ENCODE measurements at places on chromosomes 5 and 9.

DNA sequence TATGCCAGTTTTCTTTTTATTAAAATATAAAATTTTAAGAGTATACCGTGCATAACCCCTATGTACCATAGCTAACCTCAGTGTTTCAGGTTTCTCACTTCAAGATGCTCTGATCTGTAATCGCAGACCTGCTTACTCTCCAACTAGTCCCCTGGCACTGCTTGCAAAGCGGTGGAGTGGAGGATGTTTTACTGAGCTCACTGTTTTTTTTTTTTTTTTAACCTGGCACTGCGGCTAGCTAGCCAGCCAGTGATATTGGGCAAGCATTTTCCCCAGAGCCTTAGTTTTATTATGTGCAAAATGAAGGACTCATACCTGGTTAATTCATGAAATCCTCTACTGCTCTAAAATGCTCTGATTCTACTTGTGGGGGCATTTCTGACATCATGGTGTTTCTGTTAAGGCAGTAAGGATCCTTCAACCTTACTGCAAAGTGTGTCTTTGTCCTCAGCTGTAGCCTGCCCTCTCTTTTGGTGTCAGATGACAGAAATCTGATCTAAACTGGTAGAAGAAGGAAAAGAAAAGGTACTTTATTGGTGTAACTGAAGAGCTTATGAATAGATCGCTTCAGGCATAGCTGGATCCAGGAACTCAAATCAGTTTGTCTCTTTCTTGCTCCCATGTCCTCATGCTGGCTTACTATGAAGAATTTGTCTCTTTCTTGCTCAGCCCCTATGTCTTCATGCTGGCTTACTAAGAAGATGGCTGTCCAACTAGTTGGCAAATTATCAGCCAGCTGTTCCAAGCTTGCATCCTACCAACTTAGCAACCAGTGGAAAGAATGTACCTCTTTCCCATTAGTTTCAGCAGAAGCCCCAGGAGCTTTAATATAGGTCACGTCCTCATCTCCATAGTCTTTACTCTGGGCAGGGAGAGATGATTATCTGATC lies 59.8 kb downstream of the DOCK2 start:
- no peak for DNase-seq

GRCh38 chr9:137136261-137136880 lies 2.6 kb upstream of the GRIN1 start:
- DNase-seq, result no peak

GRCh38 chr5:16477541-16477940 lies 11.9 kb upstream of the ZNF622 start:
- no peak for DNase-seq

DNA sequence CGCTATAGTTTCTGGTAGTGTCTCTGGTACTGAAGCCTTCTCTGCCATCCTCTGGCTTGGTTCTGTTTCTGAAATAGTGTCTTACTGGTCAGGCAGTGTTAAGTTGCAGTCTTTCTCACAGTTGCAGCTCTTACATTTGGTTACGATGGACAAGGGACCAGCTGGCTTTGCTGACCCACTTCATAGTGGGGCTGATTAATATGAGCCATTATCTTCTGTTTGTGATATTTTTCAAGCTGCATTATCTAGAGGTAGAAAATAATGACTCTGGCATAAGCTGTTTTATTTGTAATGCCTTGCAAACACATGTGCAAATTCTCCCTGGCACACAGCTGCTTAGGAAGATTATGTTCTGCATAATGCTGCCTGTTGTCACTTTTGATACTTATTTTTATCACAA lies 199.1 kb downstream of the KDM4C start:
- DNase-seq, result no peak

GRCh38 chr5:87015901-87016300 lies 251.8 kb upstream of the RASA1 start:
- no peak for DNase-seq

DNA sequence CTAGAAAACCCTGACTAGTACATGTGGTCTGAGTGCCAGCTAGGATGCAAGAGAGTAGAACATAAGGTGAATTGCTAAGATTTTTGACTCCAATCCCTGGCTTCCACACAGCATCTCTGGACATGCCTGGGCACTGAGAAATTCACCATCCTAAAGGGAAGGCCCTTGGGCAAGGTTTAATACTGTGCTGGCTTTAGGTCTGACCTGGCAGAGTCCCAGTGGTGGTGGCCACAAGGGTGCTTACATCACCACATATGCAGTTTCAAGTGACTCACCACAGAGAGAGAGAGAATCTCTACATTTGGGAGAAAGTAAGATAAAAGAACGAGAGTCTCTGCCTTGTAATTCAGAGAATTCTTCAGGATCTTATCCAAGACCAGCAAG lies 661.6 kb upstream of the C9orf72 start:
- no peak for DNase-seq

GRCh38 chr5:15794052-15794985 lies 294.3 kb downstream of the FBXL7 start:
- no peak for DNase-seq

GRCh38 chr9:37693260-37693659 lies 42.5 kb downstream of the FRMPD1 start:
- DNase-seq, result no peak

- DNase-seq, result no peak
Measured at GRCh38 chr5:160213537-160213936, 15.8 kb upstream of the FABP6 start.

GRCh38 chr5:1094670-1095190 lies 17.1 kb downstream of the SLC12A7 start:
- DNase-seq, result no peak

DNA sequence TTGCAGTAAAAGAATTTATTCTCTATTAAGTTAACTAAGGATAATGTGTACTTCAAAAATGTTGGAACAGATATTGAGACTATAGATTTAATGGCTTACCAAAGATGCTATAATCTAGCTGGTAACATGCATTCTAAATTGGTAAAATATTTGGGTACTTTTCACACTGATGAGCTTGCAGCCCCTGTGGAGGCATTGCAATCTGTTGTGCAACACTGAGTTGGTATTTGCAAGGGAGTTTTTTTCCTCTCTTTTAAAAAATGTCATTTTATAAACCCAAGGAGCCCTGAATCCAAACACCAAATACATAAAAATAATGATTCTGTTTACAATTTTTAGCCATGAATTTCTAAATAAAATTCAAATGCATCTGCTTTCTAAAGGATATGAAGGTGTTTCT lies 944.8 kb downstream of the DTWD2 start:
- DNase-seq, result no peak

DNA sequence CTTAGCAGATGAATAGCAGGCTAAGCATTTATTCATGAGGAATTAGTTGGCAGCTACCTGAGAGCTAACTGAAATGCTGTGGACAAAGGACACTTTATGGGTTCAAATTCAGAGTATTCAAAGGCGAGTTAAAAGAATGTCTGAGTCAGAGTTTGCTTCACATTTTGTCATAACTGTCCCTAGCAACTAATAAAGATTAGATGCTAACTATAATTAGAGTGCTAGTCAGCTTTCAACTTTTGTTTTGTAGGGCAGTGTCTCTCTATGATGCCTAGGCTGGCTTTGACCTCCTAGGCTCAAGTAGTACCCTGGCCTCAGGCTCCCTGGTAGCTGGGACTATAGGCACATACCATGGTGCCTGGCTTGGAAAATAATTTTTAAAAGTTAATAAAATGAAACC lies 4.6 kb downstream of the SMC5 start:
- no peak for DNase-seq

DNA sequence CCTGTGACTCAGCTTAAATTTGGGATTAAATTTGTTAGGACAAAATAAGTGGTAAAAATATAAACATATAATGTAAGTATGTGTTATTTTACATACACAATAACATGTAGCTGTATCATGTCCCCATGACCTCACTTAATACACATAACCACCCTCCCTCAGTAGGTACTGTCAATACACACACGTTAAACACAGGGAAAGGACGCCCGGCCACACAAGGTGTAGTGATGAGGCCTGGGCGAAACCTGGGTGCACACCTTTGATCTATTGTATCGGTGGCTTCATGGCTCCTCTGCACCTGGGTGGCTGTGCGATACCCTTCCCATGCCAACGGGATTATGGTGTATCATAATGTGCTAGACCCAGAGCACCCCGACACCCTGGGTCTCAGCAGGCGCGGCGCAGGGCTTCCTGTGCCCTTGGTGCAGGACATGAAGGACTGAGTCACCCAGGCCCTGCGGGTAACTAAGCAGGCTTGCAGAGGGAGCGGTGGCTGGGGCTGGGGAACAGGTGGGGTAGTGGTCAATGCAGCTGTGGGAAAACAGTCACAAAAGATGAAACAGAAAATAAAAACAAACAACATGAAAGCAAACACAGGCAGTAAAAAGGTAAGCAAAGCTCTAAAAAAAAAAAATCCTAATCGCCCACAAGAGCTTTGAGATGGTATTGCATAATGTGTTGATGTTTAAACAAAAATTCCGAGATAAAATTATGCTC lies 127.5 kb upstream of the RETREG1 start:
- DNase-seq, result no peak

DNA sequence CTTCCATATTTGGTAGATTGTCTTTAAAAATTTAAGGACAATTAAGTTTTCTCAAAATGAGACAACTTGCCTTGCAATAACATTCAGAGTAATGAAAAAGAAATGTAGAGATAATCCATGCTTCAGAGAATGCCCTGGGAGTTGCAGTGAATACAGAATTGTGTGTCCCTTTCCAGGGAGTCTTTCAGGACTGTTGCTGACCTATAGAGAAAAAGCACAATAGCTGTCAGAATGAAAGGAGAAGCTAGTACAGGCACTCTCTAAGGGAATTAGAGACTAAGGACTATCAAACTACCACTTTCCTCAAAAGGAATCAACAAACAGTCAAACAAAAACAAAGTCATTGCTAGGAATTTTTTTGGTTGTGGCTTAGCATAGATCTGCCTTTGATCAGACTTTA lies 93.0 kb downstream of the CCDC192 start:
- no peak for DNase-seq

DNA sequence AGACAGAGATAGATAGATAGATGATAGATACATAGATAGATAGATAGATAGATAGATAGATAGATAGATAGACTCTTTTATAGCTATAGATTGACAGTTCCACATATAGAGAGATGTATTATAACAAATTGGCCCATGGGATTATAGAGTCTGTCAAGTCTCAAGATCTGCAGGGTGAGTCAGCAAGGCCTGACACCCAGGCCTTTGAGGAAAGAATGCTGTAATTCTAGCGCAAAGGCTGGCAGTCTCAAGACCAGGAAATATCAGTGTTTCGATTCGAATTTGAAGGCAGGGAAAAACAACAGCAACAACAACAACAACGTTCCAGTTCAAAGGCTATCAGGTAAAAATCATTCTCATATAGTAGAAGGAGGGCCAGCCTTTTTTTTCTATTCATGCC lies 339.2 kb upstream of the CDH9 start:
- DNase-seq, result no peak

- DNase-seq, result no peak
Measured at GRCh38 chr5:131747180-131748105, 49.4 kb downstream of the FNIP1 start.

GRCh38 chr5:5933651-5934050 lies 444.7 kb downstream of the MED10 start:
- no peak for DNase-seq

GRCh38 chr5:6491919-6492290 lies 43.2 kb downstream of the UBE2QL1 start:
- DNase-seq, result no peak

DNA sequence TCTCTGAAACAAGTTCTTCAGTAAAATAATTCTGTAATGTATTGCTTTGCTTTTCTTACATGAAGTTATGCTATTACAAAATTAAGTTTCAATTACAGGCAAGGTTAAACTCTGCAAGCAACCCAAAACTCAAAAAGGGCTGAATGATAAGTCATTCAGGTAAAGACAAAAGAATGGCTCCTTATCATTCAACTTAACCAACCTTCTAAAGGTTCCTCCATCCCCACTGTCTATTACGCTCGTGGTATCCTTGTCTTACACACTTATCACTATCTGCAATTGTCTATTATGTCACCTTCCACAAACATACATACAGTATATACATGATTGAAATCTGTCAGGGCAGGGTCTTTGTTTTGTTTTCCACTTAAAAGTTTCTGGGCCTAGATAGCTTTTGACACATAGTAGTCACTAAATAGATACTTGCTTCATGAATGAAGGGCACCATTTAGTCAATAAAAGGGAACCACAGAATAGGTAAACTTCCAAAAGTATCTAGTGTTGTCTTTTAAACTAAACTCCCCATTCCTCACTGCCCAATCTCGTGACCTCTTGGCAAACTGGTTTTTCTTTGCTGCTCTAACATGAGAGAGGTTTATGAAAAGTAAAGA lies 6.9 kb downstream of the RPL37 start:
- DNase-seq, result no peak

DNA sequence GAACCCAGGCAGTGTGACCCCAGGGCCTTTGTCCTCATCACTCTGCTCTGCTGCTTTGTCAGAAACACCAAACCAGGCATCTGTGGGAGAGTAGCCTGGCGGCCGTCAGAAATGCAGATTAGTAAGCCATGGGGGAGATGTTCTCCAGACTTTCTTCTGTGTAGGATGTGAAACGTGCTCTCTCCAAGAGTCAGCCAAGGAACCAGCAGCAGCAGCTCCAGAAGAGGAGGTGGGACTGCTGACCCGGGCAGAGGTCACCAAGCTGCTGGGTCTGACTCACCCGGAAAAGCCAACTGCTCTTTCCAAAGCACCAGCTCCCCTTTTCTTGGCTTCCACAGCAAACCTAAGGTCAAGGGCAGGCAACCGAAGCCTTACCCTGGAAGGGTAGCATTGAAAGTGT lies 14.4 kb upstream of the ABLIM3 start:
- DNase-seq, result no peak

GRCh38 chr5:62197697-62198096 lies 108.3 kb upstream of the KIF2A start:
- no peak for DNase-seq

GRCh38 chr5:115855959-115856358 lies 14.2 kb downstream of the AP3S1 start:
- no peak for DNase-seq

GRCh38 chr9:3733039-3733408 lies 207.2 kb upstream of the RFX3 start:
- DNase-seq, result no peak

GRCh38 chr5:115785381-115786065 lies 30.9 kb downstream of the CDO1 start:
- DNase-seq, result no peak

DNA sequence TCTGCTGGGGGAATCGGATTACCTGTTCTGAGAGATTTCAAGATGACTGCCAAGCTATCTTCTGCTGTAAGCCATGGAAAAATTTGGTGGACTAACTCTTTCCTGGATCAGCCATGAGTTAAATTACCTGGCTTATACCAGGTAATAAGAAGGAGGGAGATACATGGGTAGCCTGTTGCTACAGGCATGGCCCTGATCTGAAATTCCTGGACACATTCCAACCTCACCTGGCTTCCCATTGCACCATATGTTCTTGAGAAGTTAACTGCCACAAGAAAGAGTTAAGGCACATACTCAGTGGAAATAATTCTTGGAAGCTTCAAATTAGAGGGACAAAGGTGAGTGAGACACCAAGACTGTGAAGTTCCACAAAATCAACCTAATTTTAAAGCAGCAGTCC lies 371.3 kb downstream of the ACTL7B start:
- DNase-seq, result no peak

Data from activated T-helper 1 cell treated with Interleukin-2 at 50 U/mL for 16 hours (primary cell).